ENCODE measurements at places on chromosomes 2 and 18.

DNA sequence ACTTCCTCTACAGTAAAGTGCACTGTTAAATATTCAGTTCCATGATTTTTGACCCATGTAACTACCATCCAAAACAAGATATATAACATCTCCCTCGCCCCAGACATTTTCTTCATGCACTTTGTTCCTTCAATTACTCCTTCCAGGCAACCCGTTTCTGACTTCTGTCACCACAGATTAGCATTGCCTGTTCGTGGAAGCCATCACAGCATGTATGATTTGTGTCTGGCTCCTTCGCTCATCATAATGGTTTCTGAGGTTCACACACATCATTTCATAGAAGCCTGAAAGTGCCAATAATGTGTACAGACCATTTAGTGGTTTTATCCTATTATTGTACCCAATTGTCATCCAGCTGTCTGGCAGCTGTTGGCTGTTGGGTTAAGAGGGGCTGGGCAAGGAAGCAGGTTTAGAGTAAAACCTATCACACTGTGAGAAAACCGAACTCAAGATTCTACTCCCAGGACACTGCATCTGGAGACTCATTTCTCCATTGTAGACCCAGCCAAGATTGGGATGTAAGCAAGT, 16.1 kb downstream of the ARHGAP28 start:
- DNase-seq: no peak
- no peak overlapping the region for H3K4me3 ChIP-seq
- H3K4me1 ChIP-seq: peaks cover 22% of the 10 kb centered on the region
- no peak overlapping the region for H3K27ac ChIP-seq
- H3K36me3 ChIP-seq: peaks cover 2% of the 10 kb centered on the region

- DNase-seq: peak; percentile 81
- H3K36me3 ChIP-seq: no peaks in the 10 kb centered on the region
- no peaks in the 10 kb centered on the region for H3K27me3 ChIP-seq
- H3K4me1 ChIP-seq: peaks cover 5% of the 10 kb centered on the region
- H3K4me3 ChIP-seq: no peak overlapping the region
These were observed 506.6 kb upstream of the SPHKAP start for GRCh38 chr2:228688007-228688645.

DNA sequence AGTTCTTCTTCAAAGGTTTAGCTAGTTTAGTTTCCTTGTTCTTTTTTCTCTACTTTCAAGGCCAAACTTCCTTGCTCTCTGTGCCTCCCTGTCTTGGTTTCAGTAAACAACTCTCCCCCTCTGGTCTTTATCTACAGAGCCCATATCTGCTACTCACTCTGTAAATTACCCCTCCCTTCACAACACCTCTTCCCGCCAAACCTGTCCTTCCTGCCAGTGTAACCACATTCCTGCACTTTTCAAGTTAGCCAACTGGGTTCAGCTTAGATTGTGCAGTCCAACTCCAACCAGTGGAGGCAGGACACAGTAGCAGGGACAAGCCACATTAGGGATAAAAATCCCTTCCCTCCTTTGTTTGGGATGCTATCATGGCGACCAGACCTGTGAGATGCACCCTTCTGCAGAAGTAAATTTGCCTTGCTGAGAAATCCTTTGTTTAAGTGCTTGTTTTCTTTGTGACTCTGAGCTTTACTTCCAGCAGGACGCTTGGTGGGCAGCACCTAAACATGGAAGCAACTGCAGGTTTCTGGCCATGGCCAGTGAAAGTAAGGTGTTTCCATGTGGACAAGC, 706.0 kb downstream of the KCNJ3 start:
- H3K27me3 ChIP-seq: no peaks in the 10 kb centered on the region
- DNase-seq: no peak
- no peaks in the 10 kb centered on the region for H3K4me1 ChIP-seq

DNA sequence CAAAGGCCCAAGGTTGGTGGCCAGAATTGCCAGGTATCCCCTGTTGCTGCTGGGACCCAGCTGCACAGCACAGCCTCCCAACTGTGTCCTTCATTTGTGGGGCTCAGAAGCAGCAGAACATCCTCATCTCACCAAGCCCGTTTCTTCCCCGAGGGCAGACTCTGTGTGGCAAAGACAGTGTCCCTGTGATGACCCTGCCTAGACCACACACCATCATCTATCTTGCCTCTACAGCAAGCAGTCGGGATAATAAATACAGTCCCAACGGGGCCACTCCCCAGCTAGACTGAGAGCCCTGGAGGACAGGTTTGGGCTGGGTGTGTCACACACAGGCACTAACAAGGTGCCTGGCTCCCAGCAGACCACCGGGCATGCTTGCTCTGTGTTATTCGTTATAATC, 93.4 kb downstream of the PTGR3 start:
- H3K4me3 ChIP-seq: no peak overlapping the region
- DNase-seq: no peak
- no peaks in the 10 kb centered on the region for H3K36me3 ChIP-seq
- H3K27me3 ChIP-seq: peaks cover 10% of the 10 kb centered on the region
- H3K27ac ChIP-seq: no peak overlapping the region

DNA sequence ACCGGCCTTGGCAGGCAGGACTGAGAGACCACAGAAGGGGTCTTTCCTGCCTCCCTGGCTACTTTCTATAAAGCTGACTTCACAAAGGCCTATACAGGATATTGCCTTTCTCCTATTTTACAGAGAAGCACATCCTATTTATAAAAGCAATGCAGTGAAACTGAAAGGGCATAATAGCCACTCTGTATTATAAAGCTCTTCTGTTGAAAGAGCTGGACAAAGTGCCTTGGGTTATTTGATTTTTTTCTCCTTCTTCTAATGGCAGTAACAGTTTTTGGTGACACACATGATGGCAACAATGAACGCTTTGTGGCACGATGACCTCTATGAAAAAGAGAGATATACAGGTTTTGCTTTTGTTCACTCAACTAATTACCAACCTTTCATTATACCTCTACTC, 281.1 kb downstream of the ZNF516 start:
- H3K27me3 ChIP-seq: no peaks in the 10 kb centered on the region
- no peak overlapping the region for H3K4me3 ChIP-seq
- H3K36me3 ChIP-seq: no peaks in the 10 kb centered on the region
- DNase-seq: no peak
- H3K27ac ChIP-seq: no peak overlapping the region

DNA sequence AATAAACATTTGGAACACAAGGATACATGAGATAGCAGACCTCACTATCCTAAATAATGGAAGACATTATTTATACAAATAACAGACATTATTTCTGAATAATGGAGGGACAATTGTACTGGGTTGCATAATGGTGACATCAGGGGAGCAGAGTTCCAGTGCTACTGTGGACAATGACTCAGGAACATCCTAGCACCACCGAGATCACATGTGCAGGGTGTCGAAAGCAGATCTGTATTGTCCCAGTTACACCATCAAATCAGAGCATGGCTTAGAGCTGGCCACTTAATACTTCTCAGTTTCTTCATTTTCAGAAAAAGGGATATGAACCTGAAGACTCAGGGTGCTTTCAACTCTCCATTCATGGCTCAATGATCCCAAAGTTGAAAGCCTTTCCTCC, 249.1 kb upstream of the RBMS1 start:
- no peak overlapping the region for H3K27ac ChIP-seq
- H3K36me3 ChIP-seq: no peaks in the 10 kb centered on the region
- no peaks in the 10 kb centered on the region for H3K27me3 ChIP-seq
- DNase-seq: no peak
- no peak overlapping the region for H3K4me3 ChIP-seq
- H3K4me1 ChIP-seq: peaks cover 3% of the 10 kb centered on the region

GRCh38 chr2:96954011-96954846, 32.2 kb downstream of the FAM178B start:
- no peak overlapping the region for H3K27ac ChIP-seq
- peaks cover 11% of the 10 kb centered on the region for H3K4me1 ChIP-seq
- peak; percentile 20 for DNase-seq
- no peaks in the 10 kb centered on the region for H3K36me3 ChIP-seq

DNA sequence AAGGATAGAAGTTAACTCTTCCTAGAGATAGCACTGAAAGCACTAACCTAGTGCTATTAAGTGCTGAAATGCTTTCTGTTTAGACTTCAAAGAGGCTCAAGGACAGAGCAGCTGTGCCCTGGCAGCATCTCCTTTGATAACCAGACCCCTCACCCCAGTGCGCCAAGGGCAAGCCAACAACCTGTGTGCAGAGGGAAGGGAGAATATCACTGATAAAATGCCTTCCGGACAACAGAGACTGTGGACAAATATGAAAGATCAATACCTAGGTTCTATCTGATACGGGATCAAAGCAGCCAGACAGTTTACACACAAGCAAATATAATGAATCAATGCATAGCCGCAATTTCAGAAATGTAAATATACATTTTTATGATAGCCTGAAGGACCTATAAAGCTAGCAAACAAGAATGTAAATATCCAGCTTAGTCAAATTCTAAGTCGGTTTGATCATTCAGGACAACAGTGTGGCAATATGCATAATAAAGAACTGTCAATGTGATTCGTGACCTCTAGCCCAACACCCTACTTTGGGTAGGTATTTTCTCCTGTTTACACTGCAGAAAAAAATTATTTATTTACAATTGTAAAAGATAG, 91.8 kb upstream of the RFX8 start:
- peaks cover 2% of the 10 kb centered on the region for H3K4me1 ChIP-seq
- no peak overlapping the region for H3K4me3 ChIP-seq
- no peak for DNase-seq
- peaks cover 15% of the 10 kb centered on the region for H3K27me3 ChIP-seq

DNA sequence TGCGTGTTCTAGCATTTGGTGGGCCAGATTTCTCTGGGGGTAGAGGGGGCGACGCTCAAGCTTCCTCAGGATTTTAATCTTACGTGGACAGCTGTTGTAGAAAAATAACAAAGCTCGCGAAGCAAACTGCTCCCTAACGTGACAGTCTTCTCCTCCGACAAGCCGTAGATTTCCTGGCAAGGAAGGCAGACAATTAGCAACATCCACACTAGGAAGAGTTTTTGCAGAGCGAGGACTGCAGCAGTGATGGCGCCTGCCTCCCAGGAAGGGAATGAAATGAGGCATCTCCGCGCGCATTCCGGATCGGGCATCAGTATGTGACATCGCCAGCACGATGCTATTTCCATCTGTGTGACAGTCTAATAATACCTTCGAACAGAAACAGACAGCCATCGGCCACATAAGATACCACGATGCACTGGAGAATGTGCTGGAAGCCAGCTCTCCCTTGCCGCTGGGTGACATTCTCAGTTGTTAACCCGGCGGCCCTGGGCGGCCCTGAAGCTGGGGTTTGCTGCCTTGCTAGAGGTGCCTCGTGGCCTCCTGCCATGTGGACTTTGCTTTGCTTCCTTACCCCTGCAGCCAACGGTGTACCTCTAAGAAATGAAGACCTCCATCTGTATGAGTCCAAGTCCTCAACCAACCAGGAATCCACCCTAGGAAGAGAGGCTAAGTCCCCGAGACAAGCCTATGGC, 101.8 kb upstream of the AGAP1 start:
- no peak overlapping the region for H3K27ac ChIP-seq
- no peaks in the 10 kb centered on the region for H3K36me3 ChIP-seq
- no peak for DNase-seq
- H3K4me1 ChIP-seq: peaks cover 2% of the 10 kb centered on the region
- H3K4me3 ChIP-seq: no peak overlapping the region

- no peak overlapping the region for H3K4me3 ChIP-seq
- H3K27ac ChIP-seq: no peak overlapping the region
- peaks cover 2% of the 10 kb centered on the region for H3K27me3 ChIP-seq
- H3K4me1 ChIP-seq: no peaks in the 10 kb centered on the region
- no peaks in the 10 kb centered on the region for H3K36me3 ChIP-seq
These were observed 170.4 kb downstream of the SOCS6 start for GRCh38 chr18:70459251-70459650.

- H3K4me1 ChIP-seq: peaks cover 2% of the 10 kb centered on the region
- no peak overlapping the region for H3K4me3 ChIP-seq
- no peak for DNase-seq
- H3K27ac ChIP-seq: no peak overlapping the region
- H3K36me3 ChIP-seq: no peaks in the 10 kb centered on the region
These were observed 25.5 kb upstream of the SNED1 start for GRCh38 chr2:240972636-240973521.

DNA sequence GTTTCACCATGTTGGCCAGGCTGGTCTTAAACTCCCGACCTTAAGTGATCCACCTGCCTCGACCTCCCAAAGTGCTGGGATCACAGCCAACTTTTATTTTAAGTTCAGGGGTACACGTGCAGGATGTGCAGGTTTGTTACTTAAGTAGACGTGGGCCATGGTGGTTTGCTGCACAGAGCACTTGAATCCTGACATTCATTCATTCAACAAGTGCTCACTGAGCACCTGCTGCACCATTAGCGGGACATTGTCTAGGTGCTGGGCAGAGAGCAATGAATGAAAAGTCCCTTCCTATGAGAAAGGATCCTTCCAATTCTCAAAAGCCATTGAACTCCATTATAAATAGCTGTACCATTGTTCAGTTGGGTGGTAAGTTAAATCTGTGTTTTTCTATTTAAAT, 31.0 kb downstream of the TGFA start:
- peaks cover 2% of the 10 kb centered on the region for H3K27me3 ChIP-seq
- no peak for DNase-seq
- H3K4me1 ChIP-seq: no peaks in the 10 kb centered on the region
- no peak overlapping the region for H3K4me3 ChIP-seq

DNA sequence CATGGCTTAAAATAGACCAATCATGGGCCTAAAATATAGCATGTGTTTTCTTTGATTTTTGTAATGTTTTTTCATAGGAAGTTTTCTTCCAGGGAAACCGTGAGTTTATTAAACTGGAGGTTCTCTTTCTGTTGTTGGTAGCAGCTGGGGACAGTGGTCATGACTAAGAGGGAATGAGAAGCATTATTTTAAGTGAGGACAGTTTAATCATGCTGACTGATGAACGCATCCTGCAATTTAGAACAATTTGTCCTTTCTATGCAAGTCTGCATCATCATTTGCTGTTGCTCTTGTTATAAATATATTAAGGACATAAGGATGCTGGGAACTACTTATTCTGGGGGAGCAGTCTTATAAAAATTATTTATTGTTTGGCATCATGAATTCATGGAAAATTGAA, 51.2 kb downstream of the CAVIN2 start:
- no peak for DNase-seq
- H3K4me1 ChIP-seq: 0 out of 2 replicates have a peak, but pooled peaks cover 2% of the 10 kb centered on the region
- no peak overlapping the region for H3K4me3 ChIP-seq

- no peak overlapping the region for H3K27ac ChIP-seq
- peaks cover 43% of the 10 kb centered on the region for H3K27me3 ChIP-seq
- H3K4me1 ChIP-seq: no peaks in the 10 kb centered on the region
- no peak overlapping the region for H3K4me3 ChIP-seq
- DNase-seq: no peak
These were observed 9.3 kb upstream of the PSMD1 start for GRCh38 chr2:231047274-231047922.

DNA sequence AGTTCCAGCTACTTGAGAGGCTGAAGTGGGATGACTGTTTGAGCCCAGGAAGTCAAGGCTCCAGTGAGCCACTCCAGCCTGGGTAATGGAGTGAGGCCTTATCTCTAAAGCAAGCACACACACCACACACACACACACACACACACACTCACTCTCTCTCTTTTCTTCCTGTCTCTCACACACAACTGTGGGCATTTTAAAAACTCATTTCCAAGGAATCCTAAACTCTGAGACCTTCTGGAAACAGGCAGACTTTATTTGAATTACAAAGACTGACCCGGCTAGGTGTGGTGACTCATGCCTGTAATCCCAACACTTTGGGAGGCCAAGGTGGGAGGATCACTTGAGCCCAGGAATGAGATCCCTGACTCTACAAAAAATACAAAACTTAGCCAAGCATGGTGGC, 21.3 kb downstream of the WDSUB1 start:
- H3K36me3 ChIP-seq: peaks cover 5% of the 10 kb centered on the region
- no peak overlapping the region for H3K4me3 ChIP-seq
- DNase-seq: peak; percentile 76
- H3K27ac ChIP-seq: no peak overlapping the region
- H3K27me3 ChIP-seq: no peaks in the 10 kb centered on the region
- H3K4me1 ChIP-seq: peaks cover 8% of the 10 kb centered on the region

- no peak for DNase-seq
- H3K27me3 ChIP-seq: no peaks in the 10 kb centered on the region
These were observed 309.0 kb upstream of the CDH2 start for GRCh38 chr18:28485918-28486317.
